Left lobe of liver (tissue), 2 donors: ENCODE measurements at places on chromosomes 16 and 17. TPM values are rescaled to one million over a fixed set of nuclear protein-coding genes. Genes with fewer than 3 reads are reported as not detected.

- DNase-seq, result no peak
These were observed 24.0 kb upstream of the GINS2 start for GRCh38 chr16:85712801-85713200.

GRCh38 chr16:73408311-73408710 lies 360.4 kb upstream of the ZFHX3 start:
- DNase-seq, result no peak

GRCh38 chr17:39617446-39618245 lies 9.1 kb upstream of the PPP1R1B start:
- DNase-seq, result peak; percentile 73

Gene MARVELD3
- 6.0 TPM for total RNA-seq

Gene GNPTG
- total RNA-seq, result 58.3 TPM
